ENCODE measurements at places on chromosomes 7 and 10.

DNA sequence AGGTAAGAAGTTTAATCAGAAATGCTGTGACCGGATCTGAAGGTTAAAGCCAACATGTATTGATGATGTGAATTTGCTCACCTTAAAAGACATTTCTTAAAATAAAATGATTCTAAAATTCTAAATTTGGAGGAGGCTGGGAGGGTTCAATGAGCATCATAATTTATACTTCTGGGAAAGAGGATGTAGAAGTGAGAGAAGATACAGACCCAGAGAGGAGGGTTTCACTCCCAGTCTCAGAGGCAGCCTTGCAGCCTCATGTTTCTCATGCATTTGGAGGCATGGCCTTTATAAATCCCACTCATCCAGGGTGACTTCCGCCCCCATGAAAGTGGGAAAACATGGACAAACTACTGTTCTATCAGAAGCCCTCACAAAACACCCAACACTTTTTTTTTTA is 305.6 kb upstream of the PITRM1 start:
- DNase-seq = no peak

DNA sequence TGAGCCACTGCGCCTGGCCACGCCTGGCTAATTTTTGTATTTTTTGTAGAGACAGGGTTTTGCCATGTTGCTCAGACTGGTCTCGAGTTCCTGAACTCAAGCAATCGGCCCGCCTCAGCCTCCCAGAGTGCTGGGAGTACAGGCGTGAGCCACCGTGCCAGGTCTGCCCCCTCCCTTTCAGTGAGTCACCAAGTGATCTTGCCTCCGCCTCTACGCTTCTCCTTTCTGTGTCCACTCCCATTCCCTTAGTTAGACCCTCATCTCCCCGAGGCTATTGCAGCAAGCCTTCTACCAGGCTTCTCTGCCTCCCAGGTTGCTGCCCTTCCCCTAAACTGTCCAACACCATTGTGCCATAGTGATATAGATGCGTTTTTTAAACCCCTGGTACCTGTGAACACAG is 32.9 kb downstream of the CDC123 start:
- DNase-seq = no peak

- DNase-seq = no peak
These were observed 21.8 kb upstream of the TECTB start for GRCh38 chr10:112261281-112261822.

GRCh38 chr10:122786269-122786668 is 59.4 kb downstream of the CUZD1 start:
- DNase-seq = no peak

GRCh38 chr7:32870298-32870697 is 21.3 kb downstream of the KBTBD2 start:
- DNase-seq = no peak

GRCh38 chr7:73521636-73522104 is 423 bp downstream of the BAZ1B start:
- no peak for DNase-seq

- DNase-seq = no peak
These were observed 99.6 kb upstream of the PCDH15 start for GRCh38 chr10:54900584-54900983.

Data from stimulated activated CD4-positive, alpha-beta T cell treated with anti-CD3 and anti-CD28 coated beads, Interleukin-12 subunit alpha, Interleukin-12 subunit beta, amount 100 ng/mL, for 24 hours (primary cell).